ENCODE measurements at places on chromosomes 2 and 18.

DNA sequence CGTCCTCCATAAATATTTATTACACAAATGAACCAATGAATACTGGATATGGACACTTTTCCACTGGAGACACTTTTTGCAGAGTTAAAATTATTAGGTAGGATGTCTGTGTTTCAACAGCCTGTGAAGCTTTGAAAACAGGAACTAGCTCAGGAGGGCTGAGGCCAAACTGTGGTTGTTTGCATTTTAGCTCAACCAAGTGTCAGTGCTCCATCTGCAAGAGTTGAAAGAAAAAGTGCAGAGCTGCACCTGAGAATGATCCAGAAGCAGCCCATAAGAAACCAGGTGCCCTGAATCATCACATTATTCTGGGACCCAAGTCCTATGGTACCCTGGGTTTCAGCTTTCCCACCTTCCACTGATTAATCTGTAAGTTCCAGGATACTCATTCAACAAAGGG is 180.4 kb downstream of the TRIB2 start:
- no peak for DNase-seq

DNA sequence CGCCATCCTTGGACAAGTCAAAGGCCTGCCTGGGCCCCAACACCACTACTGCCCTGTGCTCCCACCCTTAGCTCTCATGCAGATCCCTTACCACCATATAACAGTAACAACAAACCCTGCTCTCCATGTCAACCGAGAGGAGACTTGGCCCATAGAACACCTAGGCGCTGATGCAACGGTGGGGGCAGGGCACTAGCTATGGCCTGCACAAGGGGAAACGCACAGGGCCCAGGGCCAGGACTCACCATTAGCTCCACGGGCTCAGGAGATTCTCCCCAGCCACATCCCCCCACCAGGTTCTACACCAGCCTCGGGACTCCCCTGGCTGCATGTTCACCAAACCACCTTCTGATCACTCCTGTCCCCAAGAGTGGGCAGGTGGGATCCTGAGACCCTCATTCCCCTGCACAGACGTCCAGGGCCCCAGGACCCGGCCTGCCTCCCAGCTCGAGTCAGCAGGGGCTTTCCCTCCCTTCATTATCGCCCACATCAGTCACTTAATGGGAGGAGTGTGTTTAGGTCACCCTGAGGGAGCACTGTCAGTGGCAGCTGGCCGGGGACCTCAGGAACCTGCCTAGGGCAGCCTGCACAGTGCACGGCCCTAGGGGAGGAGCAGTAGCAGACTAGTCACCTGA is 29.3 kb downstream of the ANKMY1 start:
- no peak for DNase-seq

DNA sequence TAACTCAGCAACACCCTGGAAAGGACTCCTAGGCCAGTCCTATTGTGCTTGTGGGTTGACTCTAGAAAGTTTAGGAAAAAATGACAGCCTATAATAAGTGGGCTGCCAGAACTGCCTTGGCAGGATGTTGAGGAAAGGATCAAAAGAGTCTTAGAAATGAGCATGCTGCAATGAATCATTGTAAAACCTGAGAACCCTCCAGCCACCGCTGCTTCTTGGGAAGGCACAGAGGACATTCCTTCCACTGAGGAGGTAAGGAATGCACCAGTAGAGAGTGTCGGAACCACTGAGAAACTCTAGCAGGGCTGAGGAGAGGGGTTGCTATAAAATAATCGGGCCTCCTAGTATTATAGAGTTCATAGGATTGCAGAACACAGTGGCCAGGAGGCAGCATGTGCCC is 146.7 kb upstream of the SMIM21 start:
- DNase-seq, result no peak

DNA sequence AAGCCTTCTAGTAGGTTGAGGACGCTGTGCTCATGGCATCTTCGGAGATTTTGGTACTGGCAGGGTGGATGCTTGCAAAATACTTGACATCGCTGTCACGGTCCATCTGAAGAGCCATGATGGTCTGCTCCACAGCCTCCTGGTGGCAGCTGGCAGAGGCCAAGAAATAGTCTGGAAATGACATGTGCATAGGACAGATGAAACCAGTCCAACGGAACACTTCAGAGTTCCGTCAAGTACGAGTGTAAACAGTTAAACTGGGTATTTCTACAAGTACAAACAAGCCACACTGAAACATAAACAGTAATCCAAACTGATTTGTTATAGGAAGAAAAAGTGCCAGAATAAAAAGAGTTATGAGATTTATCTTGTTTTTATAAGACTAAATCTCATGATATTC is 66.6 kb downstream of the PPP4R1 start:
- no peak for DNase-seq

DNA sequence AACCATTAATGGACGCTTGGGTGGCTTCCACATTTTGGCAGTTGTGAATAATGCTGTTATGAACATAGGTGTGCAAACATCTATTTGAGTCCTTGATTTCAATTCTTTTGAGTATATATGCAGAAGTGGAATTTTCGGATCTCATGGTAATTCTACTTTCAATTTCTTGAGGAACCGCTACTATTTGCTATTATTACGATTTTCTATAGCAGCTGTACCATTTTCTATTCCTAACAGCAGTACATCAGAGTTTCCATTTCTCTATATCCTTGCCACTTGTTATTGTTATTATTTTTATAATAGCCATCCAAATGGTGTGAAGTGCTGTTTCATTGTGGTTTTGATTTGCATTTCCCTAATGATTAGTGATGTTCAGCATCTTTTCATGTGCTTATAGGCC is 69.5 kb downstream of the KIF5C start:
- no peak for DNase-seq

- no peak for DNase-seq
These were observed 500.3 kb upstream of the SMIM21 start for GRCh38 chr18:75927791-75928190.

DNA sequence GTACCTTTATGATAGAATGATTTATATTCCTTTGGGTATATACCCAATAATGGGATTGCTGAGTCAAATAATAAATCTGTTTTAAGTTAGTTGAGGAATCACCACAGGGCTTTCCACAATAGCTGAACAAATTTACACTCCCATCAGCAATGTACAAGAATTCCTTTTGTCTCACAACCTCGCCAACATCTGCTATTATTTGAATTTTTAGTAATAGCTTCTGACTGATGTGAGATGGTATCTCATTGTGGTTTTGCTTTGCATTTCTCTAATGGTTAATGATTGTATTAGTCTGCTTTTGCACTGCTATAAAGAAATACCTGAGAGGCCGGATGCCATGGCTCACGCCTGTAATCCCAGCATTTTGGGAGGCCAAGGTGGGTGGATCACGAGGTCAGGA is 1387.6 kb upstream of the ACVR2A start:
- no peak for DNase-seq

GRCh38 chr2:120867290-120868241 is 131.9 kb downstream of the GLI2 start:
- no peak for DNase-seq

DNA sequence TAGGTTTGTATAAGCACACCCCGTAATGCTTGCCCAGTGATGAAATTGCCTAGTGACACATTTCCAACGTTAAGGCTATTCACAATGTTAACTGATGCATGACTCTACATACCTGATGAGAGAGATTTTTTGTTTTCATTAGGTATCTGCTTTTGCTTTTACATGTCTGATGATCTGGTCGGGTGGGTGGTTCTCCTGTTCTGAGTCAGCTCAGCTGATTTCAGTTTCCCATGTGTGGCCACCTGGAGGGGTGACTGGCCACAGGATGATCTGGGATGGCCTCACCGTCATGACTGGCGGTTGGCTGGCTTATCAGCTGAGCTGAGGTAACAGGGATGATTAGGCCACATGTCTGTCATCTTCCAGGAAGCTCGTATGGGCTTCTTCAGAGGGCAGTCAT is 33.8 kb upstream of the ACYP2 start:
- no peak for DNase-seq

GRCh38 chr2:98452396-98453027 is 7.9 kb downstream of the INPP4A start:
- DNase-seq, result no peak

All from HuH-7.5 (cell line).